ENCODE measurements at places on chromosomes 5 and 9.

DNA sequence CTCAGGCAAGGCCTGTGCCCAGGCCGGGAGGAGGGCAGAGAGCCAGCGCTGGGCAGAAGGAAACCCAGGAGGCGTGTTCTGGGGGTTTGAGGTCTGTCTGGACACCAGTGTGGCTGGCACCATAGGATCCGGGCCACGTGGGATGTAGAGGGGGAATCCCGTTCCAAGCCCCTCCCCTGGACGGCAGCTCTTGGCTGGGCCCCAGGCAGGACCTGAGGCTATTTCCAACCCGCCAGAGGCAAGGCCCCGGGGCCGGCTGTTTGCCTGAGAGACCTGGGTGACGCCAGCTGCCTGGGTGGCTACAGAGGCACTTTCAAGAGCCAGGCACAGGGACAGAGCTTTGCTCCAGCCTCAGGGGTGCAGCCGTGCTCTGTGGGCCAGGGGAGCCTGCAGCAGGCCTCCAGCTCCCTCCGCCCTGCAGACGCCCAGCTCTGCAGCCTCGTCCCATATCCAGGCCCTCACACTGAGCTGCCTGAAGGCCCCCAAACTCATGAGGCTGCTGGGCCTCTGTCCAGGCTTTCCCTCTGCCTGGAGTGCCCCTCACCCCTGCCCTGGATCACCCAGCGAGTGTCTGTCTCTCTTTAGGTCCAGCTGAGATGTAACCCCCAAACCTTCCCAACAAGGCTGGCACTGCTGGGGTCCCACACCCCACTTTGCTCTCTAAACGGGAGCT, 56.6 kb upstream of the EGFL7 start:
- DNase-seq, result no peak

DNA sequence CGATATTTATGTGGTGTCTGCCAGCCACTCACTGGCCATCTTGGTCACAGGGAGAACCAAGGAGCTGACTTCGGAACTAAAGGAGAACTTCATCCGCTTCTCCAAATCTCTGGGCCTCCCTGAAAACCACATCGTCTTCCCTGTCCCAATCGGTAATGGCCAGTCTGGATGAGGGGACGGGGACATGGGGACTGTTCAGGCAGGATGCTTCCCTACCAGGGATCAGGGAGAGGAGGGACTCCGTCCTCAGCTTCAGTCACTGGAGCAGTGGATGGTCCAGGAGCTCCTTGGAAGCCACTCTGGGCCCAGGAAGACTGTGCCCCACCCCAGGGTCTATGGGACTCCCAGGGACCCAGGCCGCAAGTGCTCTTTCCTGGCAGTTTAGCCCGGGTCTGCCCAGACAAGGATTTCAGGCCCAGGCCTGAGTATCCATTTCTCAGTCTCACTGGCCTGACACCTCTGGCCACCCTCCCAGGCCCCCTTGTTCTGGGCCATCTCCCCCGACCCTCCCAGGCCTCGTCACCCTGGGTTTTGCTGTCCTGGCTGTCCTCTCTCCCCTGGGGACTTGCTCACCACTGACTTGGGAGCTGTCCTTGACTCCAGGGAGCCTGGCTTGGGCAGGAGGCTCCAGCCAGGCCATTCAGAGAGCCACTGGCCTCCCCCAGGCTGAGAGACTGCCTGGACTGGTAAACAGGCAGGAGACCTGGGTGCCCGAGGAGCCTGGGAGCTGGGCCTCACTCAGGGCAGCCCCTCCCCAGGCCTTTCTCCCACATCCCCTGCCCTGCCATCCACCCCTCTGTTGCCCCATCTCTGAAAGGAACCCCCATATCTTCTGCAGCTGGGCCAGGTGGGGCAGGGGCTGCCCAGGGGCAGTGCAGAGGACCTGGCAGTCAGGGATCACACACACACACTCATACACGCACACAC, 3.1 kb downstream of the LCN2 start:
- DNase-seq, result no peak

- DNase-seq, result no peak
These were observed 13.6 kb downstream of the UBAC1 start for GRCh38 chr9:135947582-135947981.

GRCh38 chr5:18354828-18355227, 720.6 kb downstream of the TAF11L14 start:
- no peak for DNase-seq

- no peak for DNase-seq
These were observed 13.7 kb downstream of the TRIO start for GRCh38 chr5:14156650-14157492.

- DNase-seq, result no peak
These were observed 829.2 kb upstream of the DMAC1 start for GRCh38 chr9:8628791-8629190.

DNA sequence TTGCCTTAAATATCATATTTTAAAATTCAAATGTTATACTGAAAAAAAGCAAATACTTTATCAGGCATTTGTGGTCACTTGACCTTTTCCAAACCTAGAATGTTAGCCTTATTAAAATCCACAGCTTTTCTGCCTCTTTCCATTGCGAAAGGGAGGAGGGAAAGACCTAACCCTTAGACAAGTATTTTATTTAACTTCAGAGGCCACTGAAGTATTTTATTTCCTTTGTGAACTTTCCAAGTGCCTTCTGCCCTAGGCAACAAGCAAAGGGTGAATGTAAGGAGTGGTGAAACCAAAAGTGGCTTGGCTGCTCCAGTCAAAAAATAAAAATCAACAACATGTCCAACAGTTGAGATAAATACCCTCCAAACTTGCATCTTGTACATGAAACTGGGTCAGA, 376.1 kb downstream of the EFNA5 start:
- no peak for DNase-seq

DNA sequence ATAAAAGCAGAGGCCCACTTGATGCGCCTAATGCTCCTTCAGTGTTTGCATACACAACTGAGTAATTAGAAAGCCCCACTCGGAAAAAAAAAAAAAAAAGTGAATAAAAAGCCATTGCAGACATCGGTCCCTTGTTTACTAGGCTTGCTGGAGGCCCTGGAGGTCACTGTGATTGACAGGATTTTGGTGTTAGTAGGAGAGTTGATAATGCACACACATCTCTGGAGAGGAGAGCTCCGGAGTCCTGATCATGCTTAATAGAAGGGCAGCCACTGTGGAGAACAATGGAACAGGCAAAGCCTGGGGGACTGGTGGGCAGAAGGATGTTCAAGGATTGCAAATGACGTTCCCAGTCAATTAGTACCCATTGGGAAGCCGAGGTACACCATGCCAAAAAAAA, 152.5 kb downstream of the EFNA5 start:
- DNase-seq, result no peak

GRCh38 chr5:108367679-108368334, 14.1 kb downstream of the FBXL17 start:
- DNase-seq, result no peak

DNA sequence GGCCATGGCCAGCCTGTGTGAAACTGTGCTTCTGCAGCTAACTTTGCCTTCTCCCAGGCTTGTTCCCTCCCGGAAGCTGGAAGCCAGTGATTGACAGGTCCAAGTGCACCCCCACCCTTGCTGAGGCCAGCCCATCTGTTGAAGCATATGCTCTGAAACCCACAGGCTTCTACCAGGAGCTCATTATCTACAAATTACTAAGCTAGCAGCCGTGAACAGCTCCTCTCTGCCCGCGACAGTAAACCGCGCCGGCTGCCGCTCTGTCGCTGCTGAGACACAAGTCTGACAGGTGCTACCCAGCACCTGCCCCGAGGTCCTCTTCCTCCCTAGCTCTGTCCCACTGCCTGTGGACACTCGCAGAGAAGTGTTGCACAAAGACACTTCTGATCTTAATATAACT, 490.9 kb downstream of the GADD45G start:
- no peak for DNase-seq

DNA sequence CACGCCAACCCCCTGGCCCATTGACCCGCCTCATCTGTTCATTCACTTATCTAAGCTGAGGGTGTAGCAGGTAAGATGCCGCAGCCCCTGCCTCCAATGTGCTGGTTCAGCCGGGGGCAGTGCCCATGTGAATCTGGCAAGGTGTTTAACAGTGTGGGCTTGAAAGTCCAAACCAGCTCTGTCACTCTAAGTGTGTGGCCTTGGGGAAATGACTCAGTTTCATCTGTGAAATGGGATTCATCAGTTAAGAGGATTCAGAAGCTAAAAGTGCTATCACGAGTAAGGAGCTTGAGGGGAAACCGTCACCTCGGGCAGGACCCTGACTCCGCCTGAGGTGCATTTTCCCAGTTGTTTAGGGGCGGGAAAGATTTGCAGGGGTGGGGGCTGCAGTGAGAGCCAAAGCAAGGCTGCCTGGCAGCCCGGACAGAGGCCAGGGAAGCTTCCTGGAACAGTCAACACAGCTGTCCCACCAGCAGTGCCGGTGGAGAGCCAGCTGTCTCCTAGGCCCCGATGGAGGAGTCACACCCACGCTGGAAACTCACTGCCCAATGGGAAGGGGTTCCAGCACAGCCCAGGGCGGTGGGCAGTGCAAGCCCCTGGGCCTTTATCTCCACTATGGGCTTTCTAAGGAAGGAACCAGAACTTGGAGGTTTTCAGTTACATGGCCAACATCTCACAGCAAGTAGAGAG, 9.7 kb upstream of the URM1 start:
- no peak for DNase-seq

DNA sequence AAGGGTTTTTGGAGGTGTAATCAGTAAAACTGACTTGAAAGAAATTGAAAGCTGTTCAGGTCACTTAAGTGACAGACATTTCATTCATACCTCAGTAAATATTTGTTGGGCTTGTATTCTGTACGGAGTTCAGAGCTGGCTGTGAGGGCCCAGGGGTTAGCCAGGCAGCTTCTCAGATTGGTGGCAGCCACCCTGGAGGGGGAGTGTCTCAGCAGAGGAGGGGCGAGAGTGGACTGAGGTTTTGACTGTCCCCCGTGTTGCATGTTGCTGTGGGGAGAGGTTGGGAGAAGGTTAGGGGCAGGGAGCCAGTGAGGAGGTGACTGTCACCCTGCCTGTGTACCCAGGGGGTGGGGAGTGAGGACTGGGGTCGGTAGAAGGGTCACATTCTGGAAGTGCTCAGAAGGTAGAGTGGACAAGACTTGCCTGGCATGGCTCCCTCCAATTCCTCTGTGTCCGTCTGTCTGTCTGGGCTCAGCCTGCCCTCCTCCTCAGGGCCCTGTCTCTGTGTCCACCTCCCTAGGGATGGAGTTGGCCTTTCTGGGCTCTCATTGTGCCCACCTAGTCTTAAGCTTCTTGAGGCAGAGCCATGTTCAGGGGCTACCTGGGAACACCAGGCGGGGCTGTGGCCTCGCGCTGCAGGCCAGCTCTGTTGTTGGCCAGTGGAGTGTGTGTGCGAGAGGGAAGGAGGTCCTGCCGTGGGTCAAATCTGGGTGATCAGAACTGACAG, 4.4 kb downstream of the PHF2 start:
- DNase-seq, result no peak

GRCh38 chr5:5686356-5686755, 263.9 kb downstream of the ICE1 start:
- no peak for DNase-seq

- DNase-seq, result no peak
These were observed 92.5 kb upstream of the ITGA2 start for GRCh38 chr5:52896534-52897237.

- no peak for DNase-seq
These were observed 18.2 kb upstream of the MGAT1 start for GRCh38 chr5:180820788-180821321.

DNA sequence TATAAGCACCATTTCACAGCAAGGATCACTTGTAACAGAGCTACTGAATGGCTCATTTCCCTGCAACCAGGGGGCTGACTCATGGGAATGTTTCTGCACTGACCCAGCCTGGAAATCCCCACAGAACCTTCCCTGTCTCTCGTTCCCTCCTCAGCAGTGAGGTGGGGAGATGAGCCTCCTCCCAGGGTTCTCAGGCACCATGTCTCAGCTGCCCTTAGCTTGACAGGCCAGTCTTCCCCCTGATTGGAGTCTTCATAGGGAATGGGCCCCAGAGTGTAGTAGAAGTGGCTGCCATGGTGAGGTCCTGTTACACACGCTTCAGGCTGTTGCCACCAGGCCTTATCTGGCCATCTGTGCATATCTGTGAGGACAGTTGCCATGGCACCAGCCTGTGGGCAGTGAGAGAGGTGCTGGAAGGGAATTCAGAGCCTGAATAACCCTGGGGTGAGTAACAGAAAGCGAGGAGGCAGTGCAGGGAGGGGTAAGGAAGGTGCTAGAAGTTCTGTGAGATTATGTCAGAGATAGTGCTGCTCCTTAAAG, 324.4 kb downstream of the ENC1 start:
- DNase-seq, result no peak

DNA sequence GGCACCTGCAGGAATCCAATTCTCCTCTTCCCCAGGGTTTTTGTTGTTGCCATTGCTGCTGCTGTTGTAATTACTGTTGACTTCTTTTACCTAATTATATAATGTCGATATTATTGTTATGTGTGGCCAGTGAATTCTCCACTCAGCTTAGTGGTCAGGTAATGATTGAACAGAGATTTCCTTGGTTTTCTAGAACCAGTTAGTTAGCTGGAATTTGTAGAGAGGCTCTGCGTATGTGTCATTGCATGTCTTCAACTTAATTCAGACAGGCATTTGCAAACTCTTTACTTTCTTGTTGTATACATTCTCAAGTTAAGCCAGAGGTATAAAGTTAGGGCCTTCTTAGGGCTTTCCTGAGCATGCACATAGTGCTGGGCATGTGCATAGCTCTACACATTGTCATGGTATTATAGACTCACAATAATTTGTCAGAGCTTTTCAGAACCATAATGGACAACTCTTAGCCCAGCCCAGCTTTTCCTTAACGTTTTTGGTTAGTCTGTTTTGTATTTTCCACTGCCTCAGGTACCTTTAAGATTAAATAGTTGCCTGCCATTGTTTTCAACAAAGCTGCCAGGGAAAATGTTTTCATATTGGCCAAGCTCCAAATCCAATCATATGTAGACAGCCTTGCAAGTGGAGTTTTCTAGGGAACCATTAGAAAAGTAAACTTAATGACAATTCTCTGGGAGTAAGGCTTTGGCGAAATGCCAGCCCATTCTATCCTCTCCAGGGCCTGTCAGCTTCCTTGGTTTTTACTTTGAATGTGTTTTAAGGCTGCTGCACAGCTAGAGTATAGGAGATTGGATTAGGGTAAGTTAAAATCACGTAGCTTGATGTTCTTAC, 68.1 kb downstream of the UBE2R2 start:
- DNase-seq, result no peak

DNA sequence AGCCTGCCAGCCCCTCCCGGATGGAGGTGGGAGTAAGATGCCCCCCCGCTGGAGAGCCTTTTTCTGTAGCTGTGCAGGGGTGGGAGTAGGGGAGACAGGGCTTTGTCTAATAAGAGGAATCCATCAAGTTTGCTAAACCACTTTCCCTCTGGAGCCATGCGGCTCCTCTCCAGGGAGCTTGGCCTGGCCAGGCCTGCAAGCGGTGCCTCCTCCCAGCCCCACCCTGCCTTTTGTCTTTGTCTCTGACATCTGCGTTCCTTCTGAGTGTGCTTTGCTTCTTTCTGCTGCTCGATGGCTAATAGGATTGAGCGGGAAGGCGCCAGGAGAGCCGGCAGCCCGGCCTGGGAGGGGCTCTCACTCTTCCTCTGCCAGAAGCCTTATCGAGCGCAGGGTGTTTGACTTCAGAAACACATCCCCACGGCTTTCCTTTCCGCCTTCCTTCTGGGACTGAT, 26.7 kb upstream of the FCN1 start:
- DNase-seq, result no peak

- no peak for DNase-seq
These were observed 56.7 kb downstream of the DAPK1 start for GRCh38 chr9:87554171-87554910.

- no peak for DNase-seq
These were observed 27.3 kb upstream of the PHYKPL start for GRCh38 chr5:178259623-178260536.

- DNase-seq, result no peak
These were observed 660.3 kb downstream of the TLR4 start for GRCh38 chr9:118364266-118365106.
